Fibroblast of skin of left quadriceps (primary cell): ENCODE measurements at places on chromosomes 13 and 19.

DNA sequence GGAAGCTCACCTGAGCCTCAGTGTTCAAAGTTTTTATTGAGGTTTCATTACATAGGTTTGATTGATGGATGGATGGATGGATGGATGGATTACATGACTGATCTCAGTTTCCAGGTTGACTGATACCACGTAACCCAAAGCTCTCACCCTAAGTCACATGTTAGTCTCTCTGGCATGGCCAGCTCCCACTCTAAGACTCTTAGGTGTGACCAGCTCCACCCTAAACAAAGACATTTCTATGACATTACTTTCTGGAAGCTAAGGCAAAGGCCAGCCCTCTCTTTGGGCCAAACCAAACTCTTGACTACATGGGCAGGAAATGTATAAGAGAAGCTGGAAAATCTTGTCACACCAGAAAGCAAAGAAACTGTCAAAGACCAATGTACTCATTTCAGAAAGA is 28.6 kb downstream of the POLR1D start:
- no peak for DNase-seq

GRCh38 chr19:55305491-55305890 is 19.6 kb downstream of the TMEM150B start:
- no peak for DNase-seq

GRCh38 chr19:11414544-11414943 is 4.6 kb downstream of the RGL3 start:
- no peak for DNase-seq

DNA sequence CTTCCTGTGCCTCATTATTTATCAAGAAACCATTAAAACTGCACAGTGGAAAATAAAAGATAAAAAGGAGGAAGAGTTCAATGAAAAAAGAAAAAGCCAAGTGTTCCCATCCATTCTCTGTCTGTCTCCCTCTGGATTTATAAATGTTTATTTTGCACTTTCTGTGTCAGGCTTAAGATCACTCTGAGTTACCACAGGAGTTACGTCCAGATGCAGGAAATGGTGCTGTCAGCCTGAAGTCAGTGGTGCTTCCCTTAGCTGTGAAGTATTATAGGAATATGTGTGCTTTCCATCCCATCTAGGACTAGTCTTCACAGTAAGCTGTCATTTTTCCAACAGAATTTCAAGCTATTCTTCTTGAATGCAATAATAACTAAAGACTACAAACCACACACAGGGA is 420.2 kb downstream of the KCTD12 start:
- no peak for DNase-seq

DNA sequence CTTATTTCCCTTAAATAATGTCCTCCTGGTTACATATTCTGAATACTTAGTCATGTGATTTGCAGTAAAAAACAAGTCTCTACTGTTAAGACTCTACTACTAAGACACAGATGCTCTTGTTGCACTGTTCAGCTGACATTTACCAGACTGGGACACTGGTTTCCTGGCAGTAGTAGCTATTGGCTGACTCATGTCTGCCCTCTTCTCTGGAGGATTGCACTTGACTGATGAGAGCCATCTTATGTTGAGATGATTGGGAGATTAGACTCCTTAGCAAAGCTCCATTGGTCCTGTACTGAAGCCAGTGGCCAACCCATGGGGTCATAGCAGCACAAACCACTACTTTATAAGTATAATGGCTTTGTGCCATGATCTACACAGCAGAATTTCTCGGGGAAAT is 1672.6 kb upstream of the PCDH20 start:
- DNase-seq = no peak

DNA sequence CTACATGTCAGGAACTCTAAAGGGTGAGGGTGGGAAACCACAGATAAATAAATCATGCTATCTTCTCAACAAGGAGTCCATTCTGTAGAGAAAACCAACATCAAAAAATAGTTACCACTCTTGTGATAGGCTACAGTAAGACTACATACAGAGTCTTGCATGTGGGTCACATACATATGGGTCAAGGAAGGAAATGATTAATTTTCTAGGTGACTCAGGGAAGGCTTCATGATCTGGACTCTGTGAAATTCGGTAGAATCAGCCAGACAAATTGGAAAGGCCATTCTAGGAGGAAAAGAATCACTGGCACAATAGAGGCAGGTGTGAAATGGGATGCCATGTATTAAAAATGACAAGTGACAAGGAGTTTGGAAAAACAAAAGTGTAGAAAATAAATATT is 638.9 kb downstream of the LIG4 start:
- DNase-seq = no peak

DNA sequence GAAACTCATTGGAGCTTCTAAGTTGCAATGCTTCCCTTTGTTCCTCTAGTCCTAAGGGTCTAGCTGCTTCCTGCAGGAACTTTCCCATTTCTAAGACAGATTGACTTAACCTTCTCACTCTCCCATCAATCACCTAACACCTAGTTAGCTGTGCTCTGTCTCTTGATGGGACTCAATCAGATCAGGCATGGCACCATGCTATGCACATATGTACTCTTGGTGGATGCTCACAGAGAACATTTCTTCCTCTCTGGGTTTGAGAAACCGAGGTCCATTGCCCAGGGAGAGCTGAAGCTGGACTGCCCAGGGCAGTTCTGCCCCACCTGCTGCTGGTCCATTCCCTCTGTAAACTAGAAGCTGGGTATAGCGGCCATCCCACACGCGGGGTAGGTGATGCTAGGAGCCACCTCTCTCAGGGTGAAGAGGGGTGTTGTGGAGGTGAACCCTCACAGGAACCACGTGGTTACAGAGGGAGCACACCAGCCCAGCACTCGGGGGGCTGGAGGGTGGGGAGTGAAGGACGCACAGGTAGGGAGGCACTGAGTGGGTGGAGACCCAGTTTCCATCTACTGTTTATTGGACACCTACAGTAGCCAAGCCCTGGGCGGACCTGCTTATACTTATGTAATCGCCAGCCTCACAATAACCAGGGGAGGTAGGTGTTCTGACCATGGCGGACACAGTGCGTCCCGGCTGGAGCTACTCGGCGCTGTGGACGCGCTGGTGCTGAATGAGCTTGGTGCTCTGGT is 3.1 kb upstream of the UBE2M start:
- DNase-seq = no peak

DNA sequence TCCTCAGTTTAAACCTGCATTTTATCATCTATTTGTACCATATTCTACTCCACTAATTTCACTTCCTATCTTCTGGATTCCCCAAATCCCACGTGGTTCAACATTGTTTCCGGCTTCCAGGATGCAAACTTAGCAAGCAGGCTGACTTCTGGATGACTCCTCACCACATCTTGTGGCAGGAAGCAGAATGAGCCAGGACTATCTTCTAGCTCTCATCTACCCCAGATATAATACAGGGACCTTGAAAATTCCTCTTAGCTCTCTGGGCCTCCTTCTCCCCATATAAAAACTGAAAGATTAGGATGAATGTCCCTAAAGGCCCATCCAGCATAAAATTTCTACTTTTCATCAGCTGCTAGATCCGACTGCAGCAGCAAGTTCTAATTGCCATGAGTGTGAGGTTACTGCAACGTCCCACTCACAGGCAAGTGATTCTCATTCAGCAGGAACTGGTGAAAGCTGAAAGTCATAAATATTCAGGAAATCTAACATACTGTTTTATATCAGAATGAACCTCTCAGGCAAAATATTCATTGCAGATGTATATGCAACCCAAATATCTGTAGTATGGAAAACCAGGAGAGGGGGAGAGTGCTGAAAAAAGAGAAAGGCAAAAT is 93.4 kb downstream of the KCTD12 start:
- peak; percentile 67 for DNase-seq

DNA sequence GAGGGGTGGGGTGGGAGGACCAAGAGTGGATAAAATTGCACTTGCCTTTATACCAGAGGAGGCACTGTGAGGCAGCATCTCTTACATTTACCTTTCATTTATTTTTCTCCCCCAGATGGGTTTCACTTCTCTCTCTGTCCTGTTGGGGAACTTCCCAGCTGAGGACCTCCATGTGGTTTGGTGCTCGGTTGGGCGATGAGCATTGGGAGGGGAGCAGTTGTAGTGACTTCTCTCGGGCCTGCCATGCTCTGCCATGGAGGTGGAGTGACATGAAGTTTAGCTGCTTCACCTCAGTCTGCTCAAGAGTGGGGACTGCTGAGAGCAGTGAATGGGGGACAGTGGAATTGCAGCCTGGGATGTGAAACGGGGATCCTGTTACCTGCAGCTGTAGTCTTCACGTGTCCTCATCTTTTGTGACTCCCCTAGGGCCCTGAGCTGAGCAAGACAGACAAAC is 23.1 kb upstream of the CXCL17 start:
- no peak for DNase-seq

DNA sequence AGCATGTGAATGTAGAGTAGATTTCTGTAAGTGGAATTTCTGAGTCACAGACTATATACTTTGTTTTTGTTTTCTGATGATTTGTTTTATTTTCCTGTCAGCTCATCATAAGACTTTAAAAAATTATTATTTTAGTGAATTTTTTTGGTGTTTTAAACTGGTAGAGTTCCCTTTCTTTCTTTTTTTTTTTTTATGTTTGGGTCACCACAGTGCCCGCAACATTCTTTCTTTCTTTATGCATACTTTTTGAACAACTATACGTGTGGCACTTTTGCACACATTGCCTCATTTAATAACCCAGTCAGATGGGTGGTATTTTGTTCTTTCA is 46.0 kb downstream of the WDFY2 start:
- no peak for DNase-seq

DNA sequence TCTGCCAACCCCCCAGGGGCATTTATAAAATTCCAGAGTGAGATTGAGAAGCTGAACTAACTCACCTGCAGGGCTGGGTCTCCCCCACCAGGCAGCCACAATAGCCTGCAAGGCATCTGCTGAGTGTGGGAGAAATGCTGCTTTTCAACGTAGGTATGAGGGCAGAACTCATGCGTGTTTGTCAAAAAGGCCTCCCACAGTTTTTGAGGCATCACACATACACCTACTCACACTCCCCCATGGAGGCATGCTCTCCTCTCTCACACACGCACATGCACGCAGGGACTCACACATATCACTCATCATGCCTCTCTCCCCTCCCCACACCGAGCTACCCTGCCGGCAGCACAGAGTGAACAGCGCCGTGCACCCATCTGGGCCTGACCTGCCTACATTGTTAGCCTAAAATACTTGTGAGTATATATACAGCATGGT is 390.5 kb downstream of the FGF9 start:
- no peak for DNase-seq

GRCh38 chr13:53144826-53145225 is 116.2 kb downstream of the OLFM4 start:
- no peak for DNase-seq

- DNase-seq = no peak
Observed at GRCh38 chr19:485583-486236, 10.6 kb upstream of the MADCAM1 start.
